ENCODE measurements at places on chromosomes 1 and 21.

GRCh38 chr1:66671455-66671854 is 80.8 kb upstream of the DYNLT5 start:
- DNase-seq: no peak

- no peak for DNase-seq
Observed at GRCh38 chr1:30697571-30698376, 25.6 kb downstream of the MATN1 start.

GRCh38 chr1:198701766-198702539 is 63.1 kb downstream of the PTPRC start:
- DNase-seq: no peak

- DNase-seq: no peak
Observed at GRCh38 chr21:35048183-35048601, 910 bp downstream of the RUNX1 start.
